Renal pelvis (tissue), 12 donors: ENCODE measurements at places on chromosomes 13 and 19.
A peak's percentile ranks its signal among the peaks of the same experiment; 100 is the strongest.

GRCh38 chr19:37718304-37718703 lies 1.3 kb downstream of the ZNF607 start:
- DNase-seq, result peak; percentile 4

DNA sequence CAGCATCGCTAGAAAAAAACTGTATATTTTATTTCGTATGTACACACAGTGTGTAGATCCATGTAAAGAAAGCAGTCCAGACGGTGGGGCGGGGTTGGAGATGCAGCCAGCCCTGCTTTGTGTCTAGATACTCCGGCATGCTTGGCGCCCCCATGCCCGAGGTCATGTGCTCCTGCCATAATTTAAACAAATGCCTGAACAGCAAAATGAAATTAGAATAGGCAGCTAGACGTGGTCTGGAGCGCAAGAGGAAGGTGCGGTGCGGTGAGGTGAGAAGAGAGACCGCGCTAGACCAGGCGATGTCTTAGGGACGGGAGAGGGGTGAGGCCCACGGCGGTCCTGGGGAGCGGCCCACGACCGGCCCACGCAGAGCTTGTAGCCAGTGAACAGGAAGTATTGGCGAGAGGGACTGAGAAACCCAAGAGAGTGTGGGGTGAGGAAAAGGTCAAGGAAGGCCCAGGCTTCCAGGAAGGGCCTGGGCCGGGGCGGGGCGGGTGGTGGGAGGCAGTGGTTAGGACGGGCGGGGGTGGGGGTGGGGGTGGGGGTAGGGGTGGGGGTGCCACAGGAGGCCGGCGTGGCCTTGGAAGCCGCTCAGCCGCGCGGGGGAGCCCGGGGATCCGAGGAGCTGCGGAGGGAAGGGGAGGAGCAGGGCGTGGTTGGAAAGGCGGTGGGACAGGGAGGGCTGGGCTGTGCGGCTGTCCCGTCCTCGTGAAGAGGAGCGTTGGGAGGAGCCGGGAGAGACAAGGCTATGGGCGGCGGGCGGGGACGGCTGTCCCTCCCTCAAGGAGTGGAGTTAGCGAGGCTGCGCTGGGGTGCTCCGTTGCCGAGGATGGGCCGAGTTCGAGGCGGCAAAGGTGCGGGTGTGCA lies 254.7 kb upstream of the SGCG start:
- DNase-seq, result peak; percentile 58

DNA sequence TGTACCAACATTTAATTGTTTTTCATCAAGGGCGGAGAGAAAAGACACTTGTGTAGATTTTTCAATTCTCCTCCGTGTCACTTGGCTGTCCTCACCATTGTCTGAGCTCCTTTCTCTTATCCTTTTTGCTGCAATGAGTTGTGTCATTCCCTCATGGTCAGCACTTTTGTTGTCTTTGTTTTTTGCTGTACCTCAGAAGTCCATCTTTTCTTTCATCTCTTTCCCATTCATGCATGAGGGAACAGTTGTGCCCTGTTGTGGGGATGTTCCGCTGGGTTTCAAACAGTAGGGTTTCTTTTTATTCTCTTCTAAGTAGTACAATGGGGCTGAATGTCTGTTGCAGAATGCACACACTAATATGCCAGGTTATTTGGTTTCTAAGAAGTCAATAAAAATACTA lies 222.6 kb downstream of the TM9SF2 start:
- DNase-seq, result no peak

DNA sequence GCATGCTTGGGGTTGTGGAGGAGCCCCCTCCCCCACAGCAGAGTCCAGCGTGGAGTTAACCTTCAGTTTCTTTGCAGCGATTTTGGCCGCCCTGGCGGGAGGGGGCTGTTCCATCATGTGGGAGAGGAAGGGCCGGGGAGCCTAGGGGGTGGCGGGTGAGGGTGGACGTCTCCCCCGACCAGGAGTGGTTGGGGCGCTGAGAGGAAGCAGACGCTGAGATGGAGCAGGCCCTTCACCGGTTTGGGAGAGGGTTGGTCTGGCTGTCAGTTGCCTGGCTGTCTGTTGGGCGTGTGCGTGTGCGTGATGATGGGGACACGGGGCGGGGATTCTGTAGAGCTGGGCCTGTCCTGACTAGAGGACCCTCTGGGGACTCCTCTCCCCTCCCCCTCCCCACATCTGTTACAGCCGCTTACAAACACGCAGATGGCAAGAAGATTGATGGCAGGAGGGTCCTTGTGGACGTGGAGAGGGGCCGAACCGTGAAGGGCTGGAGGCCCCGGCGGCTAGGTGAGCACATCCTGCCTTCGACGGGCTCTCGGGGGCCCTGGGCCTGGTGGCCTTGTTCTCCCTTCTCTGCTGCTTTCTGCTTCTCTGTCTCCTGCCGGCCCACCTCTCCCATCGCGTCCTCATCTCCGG lies 9.8 kb upstream of the LIN7B start:
- DNase-seq, result peak; percentile 65

DNA sequence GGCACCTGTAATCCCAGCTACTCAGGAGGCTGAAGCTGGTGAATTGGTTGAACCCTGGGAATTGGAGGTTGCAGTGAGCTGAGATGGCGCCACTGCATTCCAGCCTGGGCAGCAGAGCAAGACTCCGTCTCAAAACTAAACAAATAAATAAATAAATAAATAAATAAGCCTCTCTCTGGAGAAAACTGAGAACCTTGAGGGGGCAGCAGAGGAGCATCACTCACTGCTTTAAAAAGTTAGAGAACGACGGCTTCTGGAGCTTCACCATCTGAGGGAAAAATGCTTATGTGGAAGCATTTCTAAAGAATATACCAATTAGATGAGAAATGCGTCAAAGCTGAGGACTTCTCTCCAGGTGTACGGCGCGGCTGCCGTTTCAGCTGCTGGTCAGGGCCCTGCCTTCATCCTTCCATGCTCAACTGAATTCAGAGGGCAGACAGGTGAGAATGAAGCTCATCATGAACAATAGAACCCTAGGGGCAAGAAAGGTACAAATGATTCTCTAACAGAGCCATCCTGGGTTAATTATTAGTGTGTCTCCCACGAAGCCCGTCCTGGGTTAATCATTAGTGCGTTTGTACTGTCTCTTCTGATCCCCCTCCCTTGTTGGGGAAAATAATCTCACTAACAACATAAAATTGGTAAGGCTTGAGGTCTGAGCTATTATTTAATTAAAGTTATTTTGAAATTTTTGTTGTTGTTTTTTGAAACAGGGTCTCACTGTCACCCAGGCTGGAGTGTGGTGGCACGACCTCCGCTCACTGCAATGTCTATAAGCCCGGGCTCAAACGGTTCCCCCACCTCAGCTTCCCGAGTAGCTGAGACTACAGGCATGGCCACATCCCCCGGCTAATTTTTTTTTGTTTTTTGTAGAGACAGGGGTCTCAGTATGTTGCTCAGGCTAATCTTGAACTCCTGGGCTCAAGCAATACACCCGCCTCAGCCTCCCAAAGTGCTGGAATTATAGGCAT lies 80.1 kb downstream of the IPO5 start:
- peak; percentile 83 for DNase-seq

- DNase-seq, result no peak
Observed at GRCh38 chr13:40217675-40218074, 448.8 kb downstream of the FOXO1 start.

DNA sequence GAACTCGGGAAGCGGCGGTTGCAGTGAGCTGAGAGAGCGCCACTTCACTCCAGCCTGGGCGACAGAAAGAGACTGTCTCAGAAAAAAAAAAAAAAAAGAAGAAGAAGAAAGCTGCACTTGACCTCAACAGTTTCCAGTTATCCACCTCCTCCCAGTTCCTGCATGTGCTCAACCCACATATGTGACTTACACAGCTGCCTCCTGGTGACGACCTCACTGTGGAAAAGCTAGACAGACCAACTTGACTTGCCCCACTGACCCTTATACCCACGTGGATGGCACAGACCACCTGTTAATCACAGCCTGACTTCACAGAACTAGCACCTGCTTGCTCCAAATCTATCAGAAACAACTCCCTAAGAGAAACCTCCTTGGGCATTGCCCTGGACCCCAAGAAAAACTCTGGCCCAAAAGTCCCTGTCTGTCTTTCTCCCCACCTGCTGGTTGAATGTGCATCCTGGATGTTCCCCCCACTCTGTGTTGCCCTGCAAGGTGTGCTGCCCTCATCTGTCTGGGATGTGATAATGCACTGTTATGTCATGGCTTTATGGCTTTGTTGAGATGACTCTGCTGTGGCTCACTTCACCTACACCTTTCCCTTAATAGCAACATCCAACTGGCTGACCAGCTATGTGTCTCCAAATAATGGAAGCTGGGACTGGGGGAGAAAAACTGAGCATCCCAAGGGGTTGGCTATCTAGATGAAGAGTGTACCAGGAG lies 2.8 kb downstream of the ZNF20 start:
- DNase-seq, result no peak

- DNase-seq, result no peak
Observed at GRCh38 chr19:50829801-50830200, 3.6 kb downstream of the KLK15 start.

GRCh38 chr19:5048091-5048726 lies 79.3 kb downstream of the KDM4B start:
- DNase-seq, result peak; percentile 73

DNA sequence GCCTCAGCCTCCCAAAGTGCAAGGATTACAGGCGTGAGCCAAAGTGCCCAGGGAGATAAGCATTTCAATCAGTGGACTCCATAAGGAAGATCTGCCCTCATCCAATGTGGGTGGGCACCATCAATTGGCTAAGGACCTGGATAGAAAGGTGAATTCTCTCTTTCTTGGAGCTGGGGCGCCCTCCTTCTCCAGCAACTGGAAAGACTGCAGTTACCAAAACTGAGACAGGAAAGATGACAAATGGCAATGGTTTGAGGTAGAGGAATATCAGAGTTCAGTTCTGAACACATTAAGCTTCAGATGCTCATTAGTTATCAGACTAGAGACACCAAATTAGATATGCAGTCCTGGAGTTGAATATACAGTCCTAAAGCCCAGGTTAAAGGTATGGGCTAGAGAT lies 10.5 kb upstream of the ELF1 start:
- no peak for DNase-seq

- peak; percentile 38 for DNase-seq
Observed at GRCh38 chr13:108915634-108916512, 286.5 kb downstream of the MYO16 start.

DNA sequence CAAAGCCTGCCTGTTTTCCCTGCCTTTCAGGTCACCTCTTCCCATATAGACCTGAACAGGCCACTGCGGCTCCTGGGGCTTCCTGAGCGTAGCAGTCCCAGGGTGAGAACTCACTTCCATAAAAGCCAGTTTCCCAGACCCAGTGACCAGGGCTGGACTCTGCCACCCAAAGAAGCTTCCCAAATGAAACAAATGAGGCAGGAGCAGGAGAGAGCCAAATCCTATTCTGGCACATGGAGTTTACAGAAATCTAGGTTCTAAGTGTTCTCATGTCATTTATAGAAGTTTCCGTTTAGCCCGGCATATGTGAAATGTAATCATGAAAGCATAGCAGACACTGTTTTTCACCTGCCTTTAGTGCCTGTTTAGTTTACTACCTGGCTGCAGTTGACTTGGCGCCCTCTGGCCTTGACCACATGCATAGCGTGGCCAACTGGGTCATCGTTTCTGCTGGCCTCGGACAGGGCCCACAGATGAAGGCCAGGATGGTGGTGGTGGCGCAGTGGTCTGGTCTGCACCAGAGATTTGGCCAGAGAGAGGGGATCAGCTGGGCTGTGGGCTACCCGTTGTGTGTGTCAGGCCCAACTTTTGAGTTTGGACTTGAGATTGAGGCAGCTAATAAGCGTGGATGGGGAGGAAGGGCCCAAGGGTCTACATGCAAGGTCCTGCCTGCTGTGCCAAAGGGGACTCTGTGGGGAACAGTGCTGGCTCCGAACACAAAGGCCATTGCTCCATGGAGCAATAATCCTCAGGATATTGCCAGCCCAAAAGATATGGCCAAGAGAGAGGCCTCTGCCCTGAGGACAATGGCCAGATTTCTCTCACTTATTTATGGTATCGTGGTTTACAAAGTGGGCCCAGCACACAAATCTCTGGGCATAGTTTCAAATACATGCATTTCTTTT lies 43.3 kb downstream of the NFIX start:
- DNase-seq, result no peak

DNA sequence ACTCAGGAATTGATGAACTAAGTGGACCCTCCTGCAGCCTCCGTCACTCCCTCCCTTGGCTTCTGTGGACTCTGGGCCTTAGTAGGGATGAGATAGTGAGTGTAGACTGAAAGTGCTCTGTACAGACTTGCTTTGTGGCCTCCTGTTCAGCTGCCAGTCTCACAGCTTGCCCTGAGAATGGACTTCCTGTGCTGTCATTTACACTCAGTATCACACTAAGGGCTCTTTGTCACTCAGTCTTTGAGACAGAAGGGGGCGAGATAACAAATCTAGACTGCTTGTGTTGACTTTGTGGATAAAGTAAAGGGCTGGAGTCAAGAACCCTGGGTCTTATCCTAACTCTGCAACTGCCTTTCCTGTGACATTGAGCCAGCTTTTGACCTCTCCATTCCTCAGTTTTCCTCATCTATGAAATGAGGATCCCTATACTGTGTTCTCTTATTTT lies 21.0 kb upstream of the SPRY2 start:
- no peak for DNase-seq
